Transverse colon (tissue), 4 donors: ENCODE measurements at places on chromosomes 3 and 15. TPM values are rescaled to one million over a fixed set of nuclear protein-coding genes. Genes with fewer than 3 reads are reported as not detected.

GPR149 gene
- not detected for total RNA-seq

MYEF2 gene
- 34.0 TPM for total RNA-seq

GRM2 gene
- total RNA-seq = not detected

HTR3E gene
- total RNA-seq = 0.80 TPM

MKRN3 gene
- 3.2 TPM for total RNA-seq

PLSCR2 gene
- total RNA-seq = 1.3 TPM

ANKUB1 gene
- not detected for total RNA-seq

GABRG3 gene
- not detected for total RNA-seq

COPB2 gene
- 71.0 TPM for total RNA-seq

NDN gene
- total RNA-seq = 29.6 TPM

GRCh38 chr3:169822983-169823382, 10.3 kb upstream of the LRRC34 start:
- DNase-seq = no peak

DNA sequence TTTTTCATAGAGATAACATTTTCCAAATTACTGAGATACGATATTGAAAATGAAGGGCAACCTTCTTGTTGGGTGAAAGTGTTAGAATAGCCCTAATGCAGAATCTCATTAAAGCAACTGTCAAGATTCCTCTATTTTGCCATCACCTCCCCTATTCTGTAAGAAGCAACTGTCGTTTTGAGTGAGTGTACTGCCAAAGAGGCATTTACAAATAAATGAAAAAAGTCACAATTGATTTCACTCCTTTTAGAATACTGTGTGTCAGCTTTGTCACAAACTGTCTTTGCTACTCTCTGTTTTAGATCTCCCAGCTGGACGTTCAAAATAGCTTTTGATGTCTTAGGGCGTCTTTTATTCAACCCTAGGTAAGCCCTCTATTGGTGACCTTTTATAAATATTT, 322.8 kb upstream of the NAALADL2 start:
- DNase-seq = no peak

GRCh38 chr3:63845215-63845614, 18.4 kb downstream of the THOC7 start:
- DNase-seq = no peak

- no peak for DNase-seq
Measured at GRCh38 chr15:48147358-48147757, 26.6 kb downstream of the SLC24A5 start.

DNA sequence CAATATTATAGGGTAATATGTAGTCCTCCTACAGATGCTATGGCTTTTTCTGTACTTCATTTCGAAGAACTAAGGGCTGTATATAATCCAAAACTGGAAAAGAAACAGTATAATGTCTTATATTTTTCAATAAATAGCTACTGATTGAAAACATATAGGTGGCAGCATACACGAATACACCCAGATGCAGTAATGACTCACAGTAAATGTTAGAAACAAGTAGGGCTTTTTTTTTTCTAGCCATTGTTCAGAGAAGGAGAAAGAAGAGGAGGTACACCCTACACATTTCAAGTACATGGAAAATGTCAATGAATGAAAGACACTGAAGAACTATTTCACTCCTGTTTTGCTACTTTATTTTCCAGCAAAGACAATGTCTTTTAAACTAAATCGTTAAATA, 9.4 kb downstream of the DAZL start:
- DNase-seq = no peak

DNA sequence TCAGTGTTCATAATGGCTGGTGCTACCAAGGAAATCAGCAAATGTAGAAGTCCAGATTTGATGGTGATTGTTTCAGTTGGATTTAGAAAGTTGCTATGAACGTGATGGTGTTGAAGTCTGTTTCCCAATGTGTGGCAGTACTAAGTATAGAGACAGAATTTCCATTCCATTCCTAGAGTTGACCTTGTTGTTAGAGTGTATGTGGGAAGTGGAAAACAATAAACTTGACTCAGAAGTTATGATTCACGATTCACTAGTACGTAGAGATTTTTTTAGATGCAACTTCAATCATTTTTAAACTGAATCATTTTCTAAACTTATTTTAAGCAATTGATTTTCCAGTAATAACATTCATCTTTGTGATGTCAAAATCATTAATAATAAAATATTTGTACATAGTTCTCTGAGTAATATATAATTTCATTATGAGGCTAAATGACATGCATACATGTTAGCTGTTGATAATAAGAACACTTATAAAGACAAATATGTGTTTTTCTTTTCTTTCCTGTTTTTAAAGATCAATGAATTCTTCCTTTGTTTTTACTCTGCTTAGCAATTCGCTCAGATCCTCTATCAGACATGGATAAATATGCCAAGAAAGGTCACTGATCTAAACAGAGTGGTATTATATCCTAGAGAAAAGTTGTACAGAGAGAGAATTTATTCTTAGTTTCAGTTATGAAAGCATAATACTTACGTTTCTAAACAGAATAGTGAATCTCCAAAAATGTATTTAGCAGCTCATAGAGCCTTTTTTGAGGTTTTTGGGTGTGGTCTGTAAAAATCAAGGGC, 108.8 kb upstream of the GPR149 start:
- DNase-seq = no peak

- DNase-seq = no peak
Measured at GRCh38 chr15:31304751-31305365, 21.8 kb upstream of the KLF13 start.

DNA sequence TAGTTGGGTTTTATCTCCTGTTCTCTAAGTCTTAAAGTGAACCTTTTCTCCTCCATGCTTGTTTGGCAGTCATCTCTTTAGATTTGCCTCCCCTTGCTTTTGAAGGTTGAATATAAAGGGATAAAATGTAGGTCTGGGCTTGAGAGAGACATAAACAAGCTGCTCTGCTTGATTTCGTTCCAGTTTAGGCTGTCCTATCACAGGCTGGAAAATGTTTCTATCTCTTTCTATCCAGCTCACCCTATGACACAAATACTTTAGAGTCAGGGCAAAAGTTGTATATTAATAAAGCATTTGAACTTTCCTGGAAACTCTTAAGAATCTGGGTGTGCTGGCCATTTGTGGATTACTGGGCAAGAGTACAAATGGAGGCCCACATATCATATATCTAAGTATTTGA, 29.5 kb upstream of the ZBBX start:
- DNase-seq = no peak

- DNase-seq = no peak
Measured at GRCh38 chr15:23854203-23854911, 167.3 kb upstream of the NDN start.

DNA sequence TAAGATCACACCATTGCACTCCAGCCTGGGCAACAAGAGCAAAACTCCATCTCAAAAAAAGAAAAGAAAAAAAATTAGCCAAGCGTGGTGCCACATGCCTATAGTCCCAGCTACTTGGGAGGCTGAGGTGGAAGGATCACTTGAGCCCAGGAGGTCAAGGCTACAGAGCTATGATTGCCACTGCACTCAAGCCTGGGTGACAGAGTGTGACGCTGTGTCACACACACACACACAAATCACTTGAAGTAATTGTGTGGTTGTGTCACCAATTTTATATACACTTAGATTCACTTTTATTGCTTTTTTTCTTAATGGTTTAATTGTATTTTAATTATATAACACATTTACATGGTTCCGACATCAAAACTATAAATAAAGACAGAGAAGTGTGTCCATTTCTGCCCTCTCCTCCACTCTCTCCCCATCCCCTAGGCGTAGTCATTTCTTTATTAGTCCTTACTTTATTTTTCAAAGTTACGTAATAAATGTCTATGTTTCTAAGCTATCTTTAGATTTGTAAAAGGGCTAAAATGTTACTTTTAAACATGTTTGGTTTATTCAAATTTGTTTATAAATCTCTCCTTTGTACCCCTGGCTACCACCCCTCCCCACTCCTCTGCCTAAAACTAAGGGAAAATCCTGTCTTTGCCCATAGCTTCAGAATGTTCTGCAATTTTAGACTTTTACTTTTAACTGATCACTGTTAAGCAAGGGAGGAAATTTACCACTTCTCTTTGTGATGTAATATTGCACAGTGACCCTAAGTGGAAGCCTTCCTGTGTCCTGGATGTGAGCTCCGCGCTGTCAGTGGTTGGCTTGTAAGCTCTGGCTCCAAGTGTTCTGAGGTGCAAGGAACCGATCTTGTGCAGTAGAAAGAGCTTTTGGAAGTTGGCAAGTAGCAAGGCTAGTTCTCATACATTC, 10.8 kb upstream of the VILL start:
- DNase-seq = no peak

DNA sequence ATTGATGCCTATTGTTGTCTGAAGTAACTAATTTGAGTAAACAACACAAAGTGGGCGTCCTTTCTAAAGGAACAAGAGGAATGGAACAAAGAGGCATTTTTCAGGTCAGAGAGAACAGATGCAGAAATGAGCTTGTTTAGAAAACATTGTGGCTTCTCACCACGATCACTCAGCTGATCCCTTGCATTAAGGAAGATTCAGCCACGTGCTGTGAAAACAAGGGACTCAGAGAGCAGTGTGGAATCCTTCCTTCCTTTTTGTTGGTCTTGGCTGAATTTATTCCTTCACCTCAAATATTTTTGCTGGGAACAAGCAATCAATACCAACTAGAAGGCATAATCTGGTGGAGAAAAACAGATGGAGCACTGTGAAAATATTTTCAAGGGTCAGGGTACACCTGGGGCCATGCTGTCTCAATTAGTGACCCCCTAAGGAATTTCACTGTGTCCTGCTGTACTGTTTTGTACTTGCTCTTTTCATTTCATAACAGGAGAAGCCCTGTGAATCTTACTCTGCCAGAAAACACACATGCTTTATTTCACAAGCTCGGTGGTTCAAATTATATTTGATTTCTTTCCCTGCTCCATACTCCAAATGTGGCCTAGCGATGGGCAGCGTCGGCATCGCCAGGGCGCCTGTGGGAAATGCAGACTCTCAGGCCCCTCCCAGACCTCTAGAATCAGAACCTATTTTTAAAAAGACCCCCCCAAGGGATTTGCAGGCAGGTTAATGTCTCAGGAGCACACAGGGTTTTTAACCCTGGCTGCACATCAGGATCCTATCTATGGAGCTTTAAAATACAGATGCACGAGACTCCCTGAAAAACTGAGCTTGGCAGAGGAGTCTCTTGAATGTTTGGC, 11.6 kb upstream of the SLC6A20 start:
- no peak for DNase-seq

DNA sequence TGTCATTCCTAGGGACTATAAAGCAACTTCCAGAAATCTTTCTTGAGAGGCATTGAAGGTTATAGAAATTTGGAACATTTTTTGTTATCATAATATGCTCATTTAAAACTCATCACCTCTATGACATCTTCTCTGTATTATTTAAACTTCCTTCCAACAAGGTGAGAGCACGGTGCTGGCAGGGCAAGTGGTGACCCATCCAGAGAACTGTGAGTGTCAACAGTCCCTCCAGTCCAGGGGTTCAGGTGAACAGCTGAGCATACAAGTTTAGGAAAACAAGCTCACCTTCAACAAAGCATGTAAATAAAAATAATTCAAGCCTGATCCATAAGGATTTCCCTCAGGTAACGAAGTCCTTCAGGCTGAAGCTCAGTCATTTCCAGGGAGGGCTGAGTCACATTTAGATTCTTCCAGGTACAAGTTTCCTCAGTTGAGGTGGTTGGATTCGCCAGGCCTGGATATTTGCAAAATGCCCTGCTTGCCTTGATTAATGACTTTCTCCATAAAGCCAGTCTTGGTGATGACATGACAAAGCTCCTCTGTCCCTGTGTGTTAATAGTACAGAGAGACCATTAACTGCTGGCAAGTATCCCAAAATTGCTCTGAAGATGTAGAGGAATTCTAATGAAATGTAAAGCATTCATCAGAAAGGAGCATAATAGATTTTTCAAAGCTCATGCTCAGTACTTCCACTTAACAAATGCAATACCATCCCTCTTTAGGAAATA, 263.6 kb upstream of the GADL1 start:
- no peak for DNase-seq

GRCh38 chr3:9508781-9509180, 44.8 kb downstream of the LHFPL4 start:
- DNase-seq = no peak

- no peak for DNase-seq
Measured at GRCh38 chr3:16516695-16517481, 3.4 kb upstream of the RFTN1 start.

DNA sequence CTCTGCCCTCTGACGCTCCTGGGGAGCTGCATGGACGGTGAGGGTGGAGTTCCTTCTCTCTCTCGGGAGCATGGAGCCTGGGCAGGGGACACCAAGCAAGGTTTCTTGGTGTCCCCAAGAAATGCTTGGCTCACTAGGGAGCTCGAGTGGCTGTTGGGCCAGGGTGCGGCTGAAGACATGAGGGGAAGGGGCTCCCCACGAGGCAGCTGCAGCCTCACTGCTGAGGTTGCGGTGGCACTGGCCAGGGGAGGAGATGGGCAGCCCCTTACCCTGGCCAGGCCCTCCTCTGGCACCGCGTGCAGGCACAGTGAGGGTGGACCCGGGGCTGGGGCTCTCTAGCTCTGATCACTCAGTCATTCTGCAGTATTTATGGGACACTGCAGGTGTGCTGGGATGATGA, 43.5 kb upstream of the SLC41A3 start:
- peak; percentile 3 for DNase-seq

DNA sequence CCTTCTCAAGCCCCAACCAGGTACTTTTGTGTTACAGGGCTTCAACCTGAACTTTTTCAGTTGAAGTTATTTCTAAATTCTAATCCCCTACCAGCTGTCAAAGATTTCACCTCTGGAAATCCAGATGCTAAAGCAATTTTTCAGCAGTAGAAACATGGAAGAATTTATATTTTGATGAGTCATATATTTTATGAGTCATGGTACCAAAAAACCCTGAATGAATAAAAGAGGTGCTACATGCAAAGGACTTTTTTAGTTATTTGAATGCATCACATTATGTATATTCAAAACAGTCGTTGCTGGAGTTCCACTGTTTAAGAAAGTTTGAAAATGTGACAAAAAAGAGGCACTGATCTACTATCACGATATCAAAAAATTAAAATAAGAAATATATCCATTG, 96.0 kb upstream of the ZNF385D start:
- DNase-seq = no peak

DNA sequence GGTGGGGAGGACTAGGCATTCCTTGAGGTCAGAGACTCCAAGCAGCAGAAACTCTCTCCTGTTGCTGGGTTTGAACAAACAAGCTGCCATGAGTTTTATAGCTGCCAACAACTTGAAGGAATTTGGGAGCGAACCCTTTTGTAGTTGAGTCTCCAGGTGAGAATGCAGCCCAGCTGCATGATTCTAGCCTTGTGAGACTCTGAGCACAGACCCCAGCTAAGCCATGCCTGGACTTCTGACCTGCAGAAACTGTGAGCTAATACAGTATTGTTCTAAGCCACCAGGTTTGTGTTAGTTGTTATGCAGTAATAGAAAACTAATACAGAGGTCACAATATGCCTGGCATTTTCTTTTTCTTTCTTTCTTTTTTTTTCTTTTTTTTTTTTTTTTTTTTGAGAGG, 6.2 kb upstream of the TASOR start:
- DNase-seq = no peak

DNA sequence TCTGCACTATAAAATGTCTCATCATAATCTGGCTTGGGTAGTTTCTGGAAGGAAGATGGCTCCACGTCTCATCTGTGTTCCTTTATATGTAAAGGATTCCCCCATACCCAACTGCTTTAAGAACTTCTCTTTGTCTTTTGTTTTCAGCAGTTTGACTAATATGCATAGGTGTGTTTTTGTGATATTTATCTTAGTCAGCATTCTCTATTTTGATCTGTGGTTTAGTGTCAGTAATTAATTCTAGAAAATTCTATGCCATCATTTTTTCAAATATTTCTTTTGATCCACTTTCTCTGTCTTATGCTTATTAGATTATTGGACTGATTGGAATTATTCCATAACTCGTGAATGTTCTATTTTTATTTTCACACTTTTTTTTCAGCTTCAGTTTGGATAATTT, 286.3 kb upstream of the THRB start:
- no peak for DNase-seq

- DNase-seq = no peak
Measured at GRCh38 chr15:58418135-58418534, 13.7 kb upstream of the LIPC start.
